ENCODE measurements at places on chromosomes 11 and 22.

- DNase-seq: no peak
These were observed 18.8 kb upstream of the SLC36A4 start for GRCh38 chr11:93216511-93217101.

DNA sequence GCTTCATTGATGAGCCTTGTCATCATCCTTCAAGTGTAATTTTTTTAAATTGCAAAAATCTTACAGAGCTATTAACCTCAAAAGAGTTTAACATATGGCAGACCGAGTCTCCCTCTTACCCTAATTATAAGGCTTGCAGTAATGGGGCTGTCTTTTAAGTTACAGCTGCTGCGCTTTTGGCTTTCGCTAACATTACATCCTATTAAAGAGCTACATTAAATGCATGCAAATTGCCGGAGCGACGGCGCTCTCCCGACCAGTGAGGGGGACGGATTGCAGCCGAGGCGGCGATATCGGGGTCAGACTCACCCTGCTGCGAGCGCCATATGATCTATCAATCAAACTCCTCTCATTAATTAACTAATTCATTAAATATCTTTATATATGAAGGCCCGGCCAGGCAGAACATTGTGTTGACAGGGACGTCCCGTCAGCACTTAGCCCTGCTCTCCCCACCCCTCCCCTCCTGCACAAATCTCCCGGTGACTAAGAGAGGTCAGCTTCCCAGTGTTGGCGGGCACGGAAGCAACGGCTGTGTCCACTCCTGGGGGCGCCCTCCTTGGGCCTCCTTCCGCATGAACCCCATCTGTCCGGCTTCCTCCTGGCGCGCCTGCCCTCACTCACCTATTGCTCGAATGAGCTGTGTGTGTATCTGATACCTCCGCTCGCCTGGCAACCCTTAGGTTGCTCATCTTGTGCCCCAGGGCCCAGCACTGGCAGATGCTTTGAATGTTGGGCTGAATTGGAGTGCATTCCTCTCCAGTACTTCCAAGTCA lies 156.0 kb upstream of the CADM1 start:
- DNase-seq: no peak

DNA sequence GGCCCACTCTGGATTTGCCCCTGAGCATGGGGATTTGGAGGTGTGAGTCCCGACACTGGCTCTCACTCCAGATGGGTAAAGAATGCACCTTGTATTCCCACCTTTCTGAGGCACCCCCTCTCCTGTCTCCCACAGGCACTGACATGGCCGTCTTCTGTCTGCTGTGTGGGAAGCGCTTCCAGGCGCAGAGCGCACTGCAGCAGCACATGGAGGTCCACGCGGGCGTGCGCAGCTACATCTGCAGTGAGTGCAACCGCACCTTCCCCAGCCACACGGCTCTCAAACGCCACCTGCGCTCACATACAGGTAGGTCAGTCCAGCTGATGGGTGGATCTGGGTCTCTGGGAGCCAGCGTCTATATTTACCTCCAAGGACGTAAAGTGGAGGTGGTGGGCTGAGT lies 54.2 kb upstream of the NNMT start:
- DNase-seq: no peak

DNA sequence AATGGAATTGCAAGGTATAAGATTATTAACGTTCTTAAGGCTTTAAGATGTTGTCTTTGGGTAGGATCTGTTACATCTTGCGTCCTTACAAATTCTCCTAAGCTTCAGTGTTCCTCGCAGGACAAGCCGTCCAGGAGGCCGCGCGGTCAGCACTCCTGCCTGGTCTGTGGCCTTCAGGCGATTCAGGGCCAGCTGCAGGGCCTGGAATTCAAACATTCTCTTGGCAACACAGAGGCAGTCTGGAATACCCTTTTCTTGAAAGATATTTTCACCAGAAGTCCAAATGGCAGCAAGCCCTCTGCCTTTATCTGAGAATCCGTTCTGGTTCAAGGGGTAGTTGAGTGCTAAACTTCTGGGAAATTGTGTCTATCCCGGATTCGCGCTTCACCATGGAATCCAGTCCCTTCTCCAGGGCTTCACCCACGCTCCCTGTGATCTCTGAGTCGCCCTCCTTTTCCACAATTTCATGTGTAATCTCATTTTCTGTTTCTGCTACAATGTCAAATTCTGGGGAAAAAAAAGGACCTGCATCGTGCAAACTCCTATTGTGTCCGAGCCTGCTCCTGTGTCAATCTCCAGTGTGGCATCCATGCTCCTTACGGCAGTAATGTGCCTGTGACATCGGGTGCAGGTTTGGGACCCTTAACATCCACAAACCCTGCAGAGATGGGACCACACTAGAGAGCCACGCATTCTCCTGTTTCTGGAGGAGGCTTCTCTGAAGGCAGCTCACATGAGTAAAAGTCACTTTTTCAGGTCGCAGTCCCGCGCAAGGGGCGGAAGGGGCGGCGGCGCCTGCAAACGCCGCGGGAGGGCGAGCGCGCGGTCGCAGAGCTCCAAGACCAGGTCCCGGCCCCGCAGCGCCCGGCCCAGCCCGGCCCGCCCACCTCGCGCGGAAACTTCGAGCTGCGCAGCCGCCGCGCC lies 25.4 kb upstream of the SORL1 start:
- no peak for DNase-seq

DNA sequence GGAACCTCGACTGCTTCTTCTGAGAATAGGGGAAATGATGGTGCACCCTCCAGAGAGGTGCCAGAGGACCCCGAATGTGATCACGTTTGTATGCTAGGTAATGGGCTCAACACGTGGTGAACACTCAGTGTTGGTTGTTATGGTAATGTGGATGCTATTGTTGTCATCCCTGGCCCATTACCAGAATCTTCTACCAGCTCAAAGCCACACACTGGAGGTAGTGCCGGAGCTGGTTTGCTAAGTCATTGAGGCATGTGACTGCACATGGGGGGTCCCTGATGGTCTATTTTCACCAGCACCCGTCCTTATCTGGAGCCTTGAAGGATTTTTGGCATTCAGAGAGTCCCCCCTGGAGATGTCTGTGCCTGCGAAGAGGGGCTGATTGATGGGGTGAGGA lies 119.1 kb upstream of the CD82 start:
- no peak for DNase-seq

- no peak for DNase-seq
These were observed 18.8 kb upstream of the MS4A8 start for GRCh38 chr11:60680455-60681119.

GRCh38 chr11:83361831-83362230 lies 75.7 kb upstream of the CCDC90B start:
- DNase-seq: no peak

DNA sequence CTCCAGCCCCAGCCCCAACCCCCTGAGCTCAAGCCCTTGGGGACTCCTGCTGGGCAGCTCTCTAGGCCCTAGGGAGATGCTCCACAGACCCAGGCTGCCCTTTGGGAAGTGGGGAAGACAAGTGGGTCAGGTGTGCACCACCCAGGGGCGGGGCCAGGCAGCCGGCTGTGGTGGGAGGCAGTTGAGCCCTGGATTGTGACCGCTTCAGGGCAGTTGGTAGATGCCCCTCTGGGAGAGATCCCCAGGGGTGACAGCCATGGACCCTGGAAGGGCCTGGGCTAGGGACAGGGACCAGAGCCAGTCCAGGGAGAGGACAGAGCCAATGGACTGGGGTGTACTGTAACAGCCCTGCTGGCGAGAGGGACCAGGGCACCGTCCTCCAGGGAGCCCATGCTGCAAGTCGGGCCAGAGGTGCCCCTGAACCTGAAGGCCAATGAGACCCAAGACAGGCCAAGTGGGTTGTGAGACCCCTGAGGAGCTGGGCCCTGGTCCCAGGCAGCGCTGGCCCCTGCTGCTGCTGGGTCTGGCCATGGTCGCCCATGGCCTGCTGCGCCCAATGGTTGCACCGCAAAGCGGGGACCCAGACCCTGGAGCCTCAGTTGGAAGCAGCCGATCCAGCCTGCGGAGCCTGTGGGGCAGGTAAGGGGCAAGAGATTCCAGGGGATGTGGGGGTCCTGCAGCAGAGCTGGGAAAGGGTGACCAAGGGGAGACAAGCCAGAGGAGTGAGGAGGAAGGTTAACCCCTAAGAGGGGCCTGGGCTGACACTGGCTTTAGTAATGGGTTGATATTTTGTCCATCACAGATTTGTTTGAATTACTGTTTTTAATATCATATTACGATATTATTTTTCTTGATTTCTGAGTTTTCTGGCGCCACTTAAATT lies at the start of gene IGLL5:
IGLL5 (plus strand) TSS at position 196 of the 883 bp plus-strand sequence; CDS start at position 434, 238 bp downstream.
- no peak for DNase-seq

DNA sequence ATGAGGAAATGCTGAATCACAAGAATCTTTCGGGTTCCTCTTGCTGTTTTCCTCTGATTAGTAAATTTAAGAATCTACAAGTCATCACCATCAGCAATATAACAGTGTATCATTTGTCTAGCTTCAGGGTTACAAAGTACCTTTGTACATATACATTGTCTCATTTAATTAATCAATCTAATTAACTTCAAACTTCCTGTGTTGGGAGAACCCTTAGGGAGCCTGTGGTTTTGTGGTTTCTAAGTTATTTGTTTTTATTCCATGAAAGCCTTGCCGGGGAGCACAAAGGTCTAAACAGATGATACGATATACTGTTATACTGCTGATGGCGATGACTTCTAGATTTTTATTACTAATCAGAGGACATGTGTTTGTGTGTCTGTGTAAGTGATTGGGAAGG lies 41.0 kb downstream of the TIMP3 start:
- DNase-seq: no peak

DNA sequence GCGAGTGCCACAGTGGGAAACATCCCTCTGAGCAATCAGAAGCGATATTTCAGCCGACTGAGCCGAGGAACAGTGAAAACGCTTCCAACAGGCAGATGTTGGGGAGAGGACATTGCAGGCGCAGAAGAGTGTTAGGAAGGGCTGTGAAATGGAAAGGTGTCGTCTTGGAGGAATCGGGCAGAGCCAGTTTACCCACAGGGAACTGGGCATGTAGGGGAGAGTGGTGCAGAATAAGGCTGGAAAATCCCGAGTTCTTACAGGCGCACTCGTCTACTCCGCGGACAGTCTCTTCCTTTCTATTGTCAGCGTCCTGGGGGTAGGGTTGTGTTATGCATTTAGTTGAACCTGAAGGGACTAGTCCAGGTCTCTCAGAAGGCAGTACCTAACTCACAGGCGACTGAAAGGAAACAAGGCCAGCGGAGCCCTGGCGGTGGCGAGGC lies 1.1 kb upstream of the APLP2 start:
- no peak for DNase-seq

DNA sequence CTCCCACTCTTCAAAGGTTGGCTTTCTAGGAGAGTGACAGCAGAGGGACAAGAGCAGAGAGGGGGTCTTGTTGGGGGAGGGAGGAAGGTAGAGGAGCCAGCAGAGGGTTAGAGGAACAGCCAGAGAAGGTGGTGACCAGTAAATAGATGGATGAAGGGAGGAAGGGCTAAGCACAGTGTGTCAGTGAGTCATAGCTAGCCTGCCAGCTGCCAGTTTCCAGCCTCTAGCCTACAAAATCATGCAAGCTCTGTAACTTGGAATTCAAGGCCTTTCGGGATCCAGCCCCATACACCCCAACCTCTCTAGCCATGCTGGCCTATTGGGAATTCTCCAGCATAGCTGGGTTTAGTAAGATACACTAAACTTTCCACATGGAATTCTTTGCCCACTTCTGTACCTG lies 147.4 kb upstream of the TEAD1 start:
- no peak for DNase-seq

GRCh38 chr11:83220260-83220659 lies 26.7 kb downstream of the ANKRD42 start:
- DNase-seq: no peak

GRCh38 chr22:36154423-36154945 lies 6.1 kb downstream of the APOL3 start:
- DNase-seq: no peak

- DNase-seq: no peak
These were observed 705 bp downstream of the UNC93B1 start for GRCh38 chr11:68002938-68003845.

GRCh38 chr11:61918938-61919704 lies 1.8 kb upstream of the RAB3IL1 start:
- no peak for DNase-seq

- DNase-seq: no peak
These were observed 90.4 kb upstream of the CLPB start for GRCh38 chr11:72524711-72525110.

DNA sequence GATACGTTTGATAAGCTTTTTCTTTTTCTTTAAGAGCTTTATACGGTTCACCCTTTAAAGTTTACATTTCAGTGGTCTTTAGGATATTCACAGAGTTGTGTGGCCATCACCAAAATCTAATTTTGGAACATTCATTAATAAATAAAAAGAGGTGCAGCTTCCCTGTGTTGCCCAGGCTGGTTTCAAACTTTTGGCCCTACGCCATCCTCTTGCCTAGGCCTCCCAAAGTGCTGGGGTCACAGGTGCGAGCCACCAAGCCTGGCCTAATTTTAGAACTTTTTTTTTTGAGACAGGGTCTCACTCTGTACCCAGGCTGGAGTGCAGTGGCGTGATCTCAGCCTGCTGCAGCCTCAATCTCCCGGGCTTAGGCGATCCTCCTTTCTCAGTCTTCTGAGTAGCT lies 30.6 kb downstream of the MED15 start:
- no peak for DNase-seq

DNA sequence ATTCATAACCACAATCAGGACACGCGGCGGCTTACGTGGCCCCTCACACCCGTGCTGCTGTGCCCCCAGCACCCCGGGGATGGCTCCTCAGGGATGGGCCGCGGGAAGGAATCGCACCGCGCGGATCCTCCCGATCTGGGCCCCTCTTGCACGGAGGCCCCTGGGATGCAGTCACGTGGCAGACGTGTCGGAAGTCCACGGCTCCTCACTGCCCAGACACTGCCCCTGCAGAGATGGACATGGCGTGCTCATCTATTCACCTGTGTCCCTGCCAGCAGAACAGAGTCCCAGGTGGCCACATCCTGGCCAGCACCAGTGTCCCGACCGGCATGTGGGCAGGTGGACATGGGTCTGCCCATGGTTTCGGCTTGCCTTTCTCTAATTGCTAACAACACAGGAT lies 12.8 kb downstream of the MOB2 start:
- no peak for DNase-seq

DNA sequence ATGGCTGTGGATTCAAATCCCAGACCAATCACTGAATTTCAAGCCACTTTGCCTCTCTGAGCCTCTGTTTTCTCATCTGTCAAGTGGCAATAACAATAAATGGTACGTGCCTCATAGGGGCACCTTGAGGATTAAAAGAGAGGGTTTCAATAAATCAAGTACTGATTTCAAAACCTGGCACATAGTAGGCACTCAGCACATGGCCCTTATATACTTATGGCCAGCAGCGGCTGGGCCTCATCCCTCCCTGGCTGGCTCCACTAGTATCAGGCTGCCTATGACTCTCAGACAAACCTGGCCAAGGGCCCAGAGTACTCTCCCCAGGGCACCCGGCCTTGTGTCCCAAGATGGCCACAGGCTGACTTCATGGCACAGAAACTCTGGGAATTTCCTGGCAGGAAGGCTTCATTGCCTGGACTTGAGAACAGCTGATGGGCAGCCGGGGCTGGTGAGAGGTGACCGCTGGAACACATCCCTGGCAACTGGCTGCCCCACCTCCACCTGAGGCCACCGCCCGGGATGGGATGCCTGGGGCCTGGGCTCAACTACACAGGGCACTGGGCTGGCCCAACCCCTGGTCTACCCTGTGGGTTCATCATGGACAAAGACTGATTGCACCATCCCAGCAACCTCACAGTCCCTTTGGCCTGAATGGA lies 3.4 kb downstream of the FADS3 start:
- DNase-seq: no peak

- no peak for DNase-seq
These were observed 36.3 kb downstream of the ETS1 start for GRCh38 chr11:128551058-128551457.
